ENCODE measurements at places on chromosomes 13 and 19.

DNA sequence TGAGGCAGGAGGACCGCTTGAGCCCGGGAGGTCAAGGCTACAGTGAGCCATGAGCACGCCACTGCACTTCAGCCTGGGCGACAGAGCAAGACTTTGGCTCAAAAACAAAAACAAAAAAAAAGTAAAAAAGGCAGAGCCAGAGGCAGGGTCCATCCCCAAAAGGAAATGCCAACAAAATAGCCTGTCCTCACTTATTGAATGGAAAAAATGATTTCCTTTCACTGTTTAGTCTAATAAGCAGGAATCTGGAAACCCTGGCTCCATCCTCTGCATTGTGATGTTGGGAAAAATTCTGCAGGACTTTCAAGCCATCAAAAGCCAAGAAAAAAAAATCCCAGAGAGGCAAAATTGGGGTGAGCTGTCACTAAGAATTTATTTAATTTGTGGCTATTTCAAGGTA, 23.2 kb downstream of the ZIC5 start:
- no peak for DNase-seq

DNA sequence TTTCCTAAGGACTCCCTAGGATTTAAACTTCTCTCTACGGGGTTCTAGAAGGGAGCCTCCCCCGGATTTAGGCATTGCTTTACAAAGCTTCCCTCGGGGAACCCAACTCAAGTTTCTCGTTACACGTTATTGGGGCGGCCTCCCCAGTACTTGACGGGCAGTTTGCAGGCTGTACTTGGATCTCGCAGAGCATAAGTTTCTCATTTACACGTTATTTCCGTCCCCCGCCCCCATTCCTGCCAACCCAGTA, 584 bp downstream of the SMG9 start:
- no peak for DNase-seq

DNA sequence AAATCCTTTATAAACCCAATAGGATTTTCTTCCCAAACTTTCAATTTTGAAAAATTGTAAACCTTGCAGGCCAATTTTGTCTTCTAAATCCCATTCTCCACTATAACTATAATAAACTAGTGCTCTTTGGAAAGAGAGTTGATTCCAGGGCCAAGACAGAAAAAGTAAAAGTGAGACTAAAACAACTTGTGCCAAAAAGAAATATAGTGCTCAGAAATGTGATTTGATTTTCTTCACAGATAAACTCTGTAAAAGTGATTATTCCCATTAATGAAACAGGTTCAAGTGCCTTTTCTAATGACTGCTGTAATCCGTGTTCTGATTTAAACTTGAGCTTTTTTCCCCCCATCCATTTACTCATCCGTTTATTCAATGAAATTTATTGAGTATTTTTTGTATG, 1831.1 kb downstream of the SLITRK5 start:
- no peak for DNase-seq

GRCh38 chr19:661427-662196, 1.4 kb downstream of the RNF126 start:
- no peak for DNase-seq

GRCh38 chr13:24124789-24125476, 35.6 kb upstream of the SPATA13 start:
- DNase-seq: no peak

- DNase-seq: peak; percentile 71
These were observed 6.0 kb downstream of the PEX11G start for GRCh38 chr19:7482584-7483439.

- no peak for DNase-seq
These were observed at the start of gene ZIC5 for GRCh38 chr13:99971576-99972189. Gene ZIC5 (minus strand): TSS chr13:99971767. CDS start chr13:99971603, 164 bp downstream.

GRCh38 chr13:40585911-40586471, 80.5 kb downstream of the FOXO1 start:
- no peak for DNase-seq

GRCh38 chr19:54248016-54248601, 5.5 kb upstream of the LILRA6 start:
- DNase-seq: no peak

GRCh38 chr19:10231612-10232228, 589 bp upstream of the S1PR2 start:
- DNase-seq: no peak

GRCh38 chr13:45775401-45775963, 73.4 kb downstream of the CBY2 start:
- DNase-seq: no peak

DNA sequence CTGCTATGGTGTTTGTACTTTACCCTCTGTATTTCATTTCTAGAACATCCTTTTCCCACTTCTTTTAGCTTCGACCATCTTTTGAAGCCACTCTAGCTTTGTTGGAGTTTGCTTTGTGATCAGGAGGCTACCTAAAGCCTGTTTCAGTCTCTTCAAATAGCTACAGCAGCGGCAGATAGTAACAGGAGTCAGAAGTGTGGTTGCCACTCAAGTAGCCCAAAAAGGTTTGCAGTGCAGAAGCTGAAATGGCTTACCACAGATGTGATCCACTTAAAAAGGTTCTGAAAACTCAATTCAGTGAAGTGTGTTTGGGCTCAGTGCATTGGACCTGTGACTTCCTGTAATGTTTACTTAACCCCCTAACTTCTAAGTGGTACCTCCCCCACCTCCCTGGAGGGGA, 26.2 kb downstream of the WASF3 start:
- DNase-seq: no peak

- no peak for DNase-seq
These were observed 55.9 kb upstream of the SERP2 start for GRCh38 chr13:44317752-44318151.

DNA sequence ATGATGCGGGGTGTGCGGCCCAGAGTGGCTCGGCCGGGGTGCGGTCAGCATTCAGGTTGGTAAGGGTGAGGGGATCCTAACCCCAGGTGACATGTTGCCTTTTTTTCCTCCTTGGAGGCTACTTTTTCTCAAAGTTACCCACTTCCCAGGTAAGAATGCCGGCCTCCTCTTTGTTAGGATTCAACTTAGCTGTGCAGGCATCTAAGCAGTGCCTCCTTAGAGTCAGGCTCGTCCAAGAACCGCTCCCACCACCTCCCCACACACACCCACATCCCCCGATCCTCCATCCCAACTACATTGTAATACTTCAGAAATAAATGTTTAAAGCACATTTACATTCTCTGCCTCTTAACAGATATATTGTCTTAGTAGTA, 733 bp upstream of the ENOX1 start:
- no peak for DNase-seq

DNA sequence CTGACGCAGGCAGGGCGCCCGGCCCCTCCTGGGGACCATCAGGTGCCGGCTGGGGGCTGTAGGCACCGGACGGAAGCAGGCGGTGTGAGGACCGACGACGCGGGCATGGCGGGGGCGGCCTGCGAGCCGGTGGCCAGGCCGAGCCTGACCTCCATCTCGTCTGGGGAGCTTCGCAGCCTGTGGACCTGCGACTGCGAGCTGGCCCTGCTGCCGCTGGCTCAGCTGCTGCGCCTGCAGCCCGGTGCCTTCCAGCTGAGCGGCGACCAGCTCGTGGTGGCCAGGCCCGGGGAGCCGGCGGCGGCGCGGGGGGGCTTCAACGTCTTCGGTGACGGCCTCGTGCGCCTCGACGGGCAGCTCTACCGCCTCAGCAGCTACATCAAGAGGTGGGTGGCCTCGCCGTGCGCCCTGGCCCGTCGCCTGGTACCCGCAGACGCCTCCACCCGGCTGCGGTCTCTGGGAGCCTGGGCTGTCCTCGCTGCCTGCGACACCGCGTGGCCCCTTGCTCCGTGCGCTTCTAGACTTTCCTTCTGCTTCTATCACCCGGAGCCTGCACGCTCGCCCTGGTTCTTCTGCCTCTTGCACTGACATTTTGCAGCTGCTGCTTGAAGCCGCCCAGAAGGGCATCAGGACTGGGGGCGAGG, 460 bp downstream of the MEDAG start:
- DNase-seq: no peak

- no peak for DNase-seq
These were observed 5.7 kb upstream of the CDC42EP5 start for GRCh38 chr19:54478677-54479266.

GRCh38 chr19:44607049-44607448, 6.3 kb upstream of the IGSF23 start:
- no peak for DNase-seq

DNA sequence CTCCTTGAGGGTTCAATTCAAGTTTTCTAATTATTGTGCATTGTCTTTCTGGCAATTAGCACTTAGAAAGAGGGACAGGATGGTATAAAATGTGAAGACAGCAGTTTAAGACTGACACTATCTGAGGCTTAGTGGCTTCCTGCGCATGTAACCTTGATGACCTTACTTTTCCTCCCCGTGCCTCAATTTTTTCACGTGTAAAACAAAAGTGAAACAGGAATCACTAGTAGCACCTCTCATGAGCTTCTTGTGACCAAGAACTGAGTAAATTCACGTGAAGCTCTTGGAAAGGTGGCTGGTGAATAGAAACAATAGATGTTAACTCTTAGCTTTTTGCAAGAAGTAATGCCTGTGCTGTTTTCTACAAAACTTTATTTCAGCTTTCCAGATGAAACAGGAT, 233.9 kb downstream of the LMO7 start:
- no peak for DNase-seq

DNA sequence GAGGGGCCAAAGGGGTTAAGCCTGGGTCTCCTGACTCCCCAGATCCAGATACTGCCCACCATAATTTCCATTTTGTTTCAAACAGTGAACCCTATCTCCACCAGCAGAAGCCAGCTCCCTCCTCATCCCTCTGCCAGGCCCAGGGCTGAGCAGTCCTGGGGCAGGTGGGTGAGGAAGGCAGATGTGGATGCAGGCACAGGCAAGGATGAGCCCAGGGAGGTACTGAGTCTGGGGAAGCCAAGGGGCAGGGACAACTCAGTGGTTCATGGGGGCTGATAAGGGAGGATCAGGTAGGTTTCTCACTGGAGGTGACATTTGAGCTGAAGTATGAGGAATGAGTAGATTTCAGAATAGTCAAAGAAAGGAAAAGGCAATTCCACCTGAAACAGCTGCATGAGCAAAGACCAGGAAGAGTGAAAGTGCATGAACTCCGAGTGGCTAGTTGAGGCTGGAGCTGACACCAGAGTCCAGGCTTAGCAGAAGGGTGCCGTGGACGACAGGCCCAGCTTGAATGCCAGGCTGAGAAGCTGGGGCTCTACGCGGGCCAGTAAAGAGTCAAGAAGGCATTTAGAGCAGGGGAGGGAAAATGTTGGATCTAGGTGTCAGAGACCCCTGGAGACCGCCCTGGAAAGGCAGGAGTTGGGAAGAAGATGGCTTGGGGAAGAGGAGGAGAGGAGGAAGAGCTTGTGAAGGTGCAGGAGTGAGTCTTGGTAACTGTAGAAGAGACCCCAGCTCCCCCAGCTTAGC, 10.3 kb downstream of the CIC start:
- DNase-seq: no peak

DNA sequence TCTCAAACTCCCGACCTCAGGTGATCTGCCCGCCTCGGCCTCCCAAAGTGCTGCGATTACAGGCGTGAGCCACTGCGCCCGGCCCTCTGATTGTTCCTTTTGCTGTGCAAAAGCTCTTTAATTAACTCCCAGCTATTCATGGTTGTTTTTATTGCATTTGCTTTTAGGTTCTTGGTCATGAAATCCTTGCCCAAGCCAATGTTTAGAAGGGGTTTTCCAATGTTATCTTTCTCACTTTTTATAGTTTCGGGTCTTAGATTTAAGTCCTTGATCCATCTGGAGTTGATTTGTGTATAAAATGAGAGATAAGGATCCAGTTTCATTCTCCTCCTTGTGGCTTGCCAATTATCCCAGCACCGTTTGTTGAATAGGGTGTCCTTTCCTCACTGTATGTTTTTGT, 19.2 kb upstream of the GRTP1 start:
- DNase-seq: no peak

- DNase-seq: no peak
These were observed 776.0 kb downstream of the DACH1 start for GRCh38 chr13:71090990-71091389.

DNA sequence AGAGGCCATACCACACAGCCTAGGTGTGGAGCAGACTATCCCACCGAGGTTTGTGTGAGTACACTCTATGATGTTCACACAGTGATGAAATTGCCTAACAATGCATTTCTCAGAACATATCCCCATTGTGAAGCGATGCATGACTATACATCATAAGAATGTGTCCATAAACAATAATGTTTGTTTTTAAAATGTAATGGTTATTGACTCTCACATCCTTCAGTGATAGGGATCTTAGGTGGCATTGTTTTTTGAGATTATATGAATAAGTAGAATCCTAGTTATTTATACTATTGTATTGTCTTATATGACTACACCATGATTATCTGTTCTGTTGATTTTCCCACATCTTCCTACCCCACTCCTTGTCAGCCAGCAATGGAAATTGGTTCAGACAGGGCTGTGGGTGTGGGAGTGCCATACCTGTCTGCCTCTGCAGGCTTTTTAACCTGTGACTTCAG, 13.6 kb downstream of the CCNA1 start:
- no peak for DNase-seq

DNA sequence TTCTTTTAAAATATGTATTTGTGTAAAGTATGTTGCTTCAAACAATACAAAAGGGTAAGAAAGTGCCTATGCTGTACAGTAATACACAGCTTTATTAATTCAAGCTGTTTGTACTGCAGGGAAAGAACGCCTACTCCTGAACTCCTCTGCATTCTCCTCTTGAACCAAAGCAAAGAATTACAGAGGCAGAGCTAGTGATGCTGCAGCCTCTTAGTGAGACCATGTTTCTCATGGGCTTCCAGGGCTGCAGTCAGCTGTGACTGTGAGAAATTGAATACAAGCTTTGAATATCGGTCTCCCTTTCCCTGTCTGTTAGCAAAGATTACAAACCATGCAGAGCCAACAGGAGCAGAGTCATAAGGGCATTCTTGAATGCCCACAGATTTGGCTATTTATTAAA, 248.5 kb downstream of the SLITRK1 start:
- no peak for DNase-seq

DNA sequence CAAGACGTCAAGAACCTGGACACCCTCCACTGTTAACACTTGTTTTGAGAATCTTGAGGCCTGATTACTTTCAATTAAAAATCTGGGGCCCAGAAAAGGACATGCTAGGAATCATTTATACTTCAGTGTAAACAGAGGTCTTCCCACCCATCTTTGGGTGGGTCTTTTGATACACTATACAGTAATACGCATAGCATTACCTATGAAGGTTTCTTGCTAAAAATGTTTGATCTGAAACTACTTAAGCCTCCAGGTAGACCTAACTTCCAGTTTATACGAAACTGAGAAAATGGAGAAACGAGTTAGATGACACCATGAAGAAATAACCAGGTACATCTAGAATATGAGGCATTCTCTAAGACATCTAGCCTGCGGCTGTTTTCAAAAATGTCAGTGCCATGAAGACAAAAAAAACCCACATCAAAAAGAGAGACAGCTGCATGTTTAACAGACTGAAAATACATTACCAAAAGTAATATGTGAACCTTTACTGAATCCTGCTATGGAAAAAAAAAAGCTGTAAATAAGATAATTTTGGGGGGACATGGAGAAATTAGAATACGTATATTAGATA, 36.6 kb downstream of the TGDS start:
- no peak for DNase-seq
